Hindlimb muscle (tissue), 1 donor: ENCODE measurements at places on chromosomes 12 and 14. TPM values are rescaled to one million over a fixed set of nuclear protein-coding genes. Genes with fewer than 3 reads are reported as not detected.

Gene SERPINA9
- not detected for polyA plus RNA-seq

Gene TULP3
- polyA plus RNA-seq, result 24.8 TPM

Gene AKAP3
- polyA plus RNA-seq, result 1.0 TPM

Gene UNC79
- 0.58 TPM for polyA plus RNA-seq

Gene NTF3
- polyA plus RNA-seq, result 2.4 TPM

Gene SLC38A6
- polyA plus RNA-seq, result 17.4 TPM
